ENCODE measurements at places on chromosomes 13 and 19. TPM values are rescaled to one million over a fixed set of nuclear protein-coding genes. Genes with fewer than 3 reads are reported as not detected.

Gene ZNF284
- total RNA-seq = 2.7 TPM

Gene ATP1A3
- total RNA-seq = 0.35 TPM

Gene ZNF177
- total RNA-seq = 1.1 TPM

Gene CDC42EP5
- total RNA-seq = 38.0 TPM

Gene HSD11B1L
- 17.3 TPM for total RNA-seq

Gene KRTDAP
- not detected for total RNA-seq

Gene ELANE
- total RNA-seq = not detected

Gene VSTM1
- total RNA-seq = not detected

DNA sequence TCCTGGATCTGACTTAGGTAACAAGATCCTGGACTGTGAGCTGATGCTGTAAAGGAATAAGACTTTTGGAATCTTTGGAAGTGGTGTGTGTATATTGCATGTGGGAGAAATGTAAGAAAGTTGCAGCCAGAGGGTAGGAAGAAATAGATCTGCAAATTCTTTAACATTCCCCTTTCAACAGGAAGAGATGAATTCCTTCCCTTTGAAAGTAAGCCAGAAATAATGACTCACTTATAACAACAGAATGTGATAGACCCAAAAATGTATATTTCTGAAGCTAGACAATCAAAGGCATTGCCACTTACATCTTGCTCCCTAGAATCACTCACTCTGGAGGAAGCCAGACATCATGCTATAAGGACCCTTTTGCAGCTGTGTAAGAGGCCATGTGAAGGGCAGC is 9.8 kb upstream of the SIAH3 start:
- DNase-seq = no peak

GRCh38 chr19:16232127-16232526 is 34.4 kb downstream of the AP1M1 start:
- DNase-seq = no peak

GRCh38 chr13:92451060-92451459 is 775.5 kb upstream of the GPC6 start:
- no peak for DNase-seq

DNA sequence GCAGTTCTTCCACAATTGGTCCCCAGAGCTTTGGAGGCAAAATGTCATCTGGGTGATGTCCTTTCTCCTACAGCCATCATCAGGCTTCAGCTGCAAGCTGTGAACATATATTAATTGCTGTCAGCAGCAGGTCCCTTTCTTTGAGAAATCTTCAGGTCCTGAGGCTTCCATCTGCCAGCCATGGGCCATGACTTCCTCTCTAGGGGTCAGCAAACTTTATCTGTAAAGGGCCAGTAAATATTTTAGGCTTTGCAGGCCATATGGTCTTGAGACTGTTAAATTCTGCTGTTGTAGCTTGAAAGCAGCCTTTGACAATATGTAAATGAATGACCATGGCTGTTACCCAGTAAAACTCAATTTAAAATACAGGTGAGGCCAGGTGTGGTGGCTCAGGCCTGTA is 27.1 kb downstream of the SERP2 start:
- DNase-seq = no peak

- no peak for DNase-seq
Observed at GRCh38 chr19:33299051-33299688, 3.2 kb downstream of the CEBPA start.

- no peak for DNase-seq
Observed at GRCh38 chr13:79910875-79911540, 429.9 kb downstream of the SPRY2 start.

GRCh38 chr13:41267106-41267505 is 3.7 kb upstream of the MTRF1 start:
- DNase-seq = no peak

DNA sequence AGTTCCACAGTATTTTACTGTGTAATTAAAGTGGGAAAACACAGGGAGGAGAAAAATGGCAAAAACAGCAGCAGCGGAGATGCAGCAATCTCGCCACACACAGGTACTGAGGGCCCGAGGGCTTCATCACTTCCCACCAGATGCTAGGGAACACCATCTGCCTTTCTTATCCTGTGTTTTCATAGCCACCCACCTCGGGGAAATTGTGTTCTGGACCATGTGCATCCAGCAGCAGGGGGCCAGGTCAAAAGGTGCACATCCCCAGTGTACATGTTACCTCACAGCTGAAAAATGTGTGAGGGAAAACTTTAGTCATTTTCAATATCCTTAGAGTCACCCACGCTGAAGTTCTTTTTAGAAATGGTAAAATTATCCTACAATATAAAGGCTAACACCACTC is 30.2 kb downstream of the PDCD5 start:
- DNase-seq = no peak

- DNase-seq = no peak
Observed at GRCh38 chr13:29319451-29319850, 276.0 kb downstream of the SLC7A1 start.

DNA sequence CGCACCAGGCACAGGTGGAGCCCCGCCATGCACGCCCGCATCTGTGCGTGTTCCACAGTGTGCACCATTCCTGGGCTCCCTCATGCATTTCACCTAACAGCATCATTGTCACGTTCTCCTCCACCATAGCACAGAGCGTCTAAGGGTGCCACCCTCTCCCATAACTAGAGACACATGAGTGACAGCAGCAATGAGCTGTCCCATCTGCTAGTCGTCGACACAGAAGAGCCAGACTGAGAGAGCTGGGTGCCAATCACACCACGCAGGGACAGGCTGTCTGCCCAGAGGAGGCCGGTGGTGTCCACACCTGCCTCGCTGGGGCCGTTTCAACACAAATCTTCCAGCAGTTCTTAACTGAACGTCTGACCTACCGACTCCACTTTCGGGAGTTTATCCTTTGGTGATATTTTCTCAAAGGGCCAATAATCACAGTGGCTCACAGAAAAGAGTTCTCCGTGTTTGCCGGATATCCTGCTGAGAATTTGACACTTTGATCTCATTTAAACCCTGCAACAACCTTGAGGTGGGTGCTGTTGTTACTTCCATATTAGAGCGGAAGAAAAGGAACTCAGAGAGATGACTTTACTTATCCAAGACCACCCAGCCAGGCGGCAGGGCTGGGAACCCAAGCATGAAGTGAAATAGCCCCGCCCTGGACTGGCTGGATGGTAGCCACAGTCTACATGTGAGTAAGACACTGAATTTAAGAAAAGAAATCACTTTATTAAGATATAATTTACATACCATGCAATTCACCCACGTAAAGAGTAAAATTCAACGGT is 16.2 kb downstream of the CLEC11A start:
- DNase-seq = no peak

GRCh38 chr13:48220592-48220980 is 12.4 kb upstream of the ITM2B start:
- DNase-seq = no peak

- no peak for DNase-seq
Observed at GRCh38 chr13:40371531-40372125, 294.8 kb downstream of the FOXO1 start.

- peak; percentile 65 for DNase-seq
Observed at GRCh38 chr13:60012488-60012887, 151.2 kb downstream of the DIAPH3 start.

DNA sequence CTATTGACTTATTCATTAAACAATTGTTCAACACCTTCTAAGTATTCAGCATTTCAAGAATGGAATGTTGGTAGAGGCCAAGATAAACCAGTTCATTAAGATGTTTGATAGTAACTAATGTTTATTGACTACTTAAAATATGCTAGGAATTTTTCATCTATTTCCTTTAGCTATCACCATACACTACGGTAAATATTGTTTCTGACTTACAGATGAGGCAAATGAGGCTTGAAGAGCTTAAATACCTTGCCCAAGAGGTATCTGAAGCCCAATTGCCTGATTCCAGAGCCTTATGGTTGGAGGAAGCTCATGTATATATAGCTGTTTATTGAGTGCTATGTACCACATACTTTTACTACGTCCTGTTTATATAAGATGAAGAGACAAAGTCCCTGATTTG is 286.2 kb downstream of the NDFIP2 start:
- no peak for DNase-seq

DNA sequence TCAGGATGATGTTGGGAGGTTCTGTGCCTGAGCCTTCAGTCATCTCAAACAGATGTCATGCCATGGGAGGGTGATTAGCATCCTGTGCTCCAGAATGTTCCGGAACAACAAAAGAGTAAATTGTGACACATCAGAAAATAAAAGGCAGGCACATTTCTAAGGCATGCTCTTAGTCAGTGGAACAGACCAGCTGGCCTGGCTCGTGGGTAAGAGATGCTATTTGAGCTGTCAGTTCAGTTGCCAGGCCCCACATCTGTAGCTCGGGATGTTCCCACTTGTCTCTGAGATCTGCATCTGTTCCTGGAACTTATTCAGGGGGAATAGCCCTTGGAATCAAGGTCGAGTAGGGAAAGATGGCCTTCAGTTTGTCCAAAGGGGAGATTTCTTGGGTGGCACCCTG is 26.0 kb downstream of the OLFM4 start:
- DNase-seq = no peak

DNA sequence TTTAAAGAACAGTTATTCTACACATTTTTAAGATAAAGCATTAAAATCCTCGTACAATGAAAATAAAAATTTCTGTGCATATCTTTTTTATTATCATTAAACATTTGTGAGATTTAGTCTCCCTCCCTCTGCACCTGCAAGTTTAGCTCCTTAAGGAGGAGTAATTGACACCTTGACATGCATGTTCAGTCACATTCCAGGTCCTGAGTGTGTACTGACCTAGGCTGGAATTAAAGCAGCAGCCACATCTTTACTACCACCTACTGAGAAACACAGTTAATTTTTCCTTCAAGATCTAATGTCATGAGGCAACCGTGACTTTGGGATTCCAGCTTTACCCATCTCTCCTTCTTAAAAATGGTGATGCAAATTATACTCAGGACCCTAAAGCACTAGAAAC is 123.1 kb upstream of the FREM2 start:
- no peak for DNase-seq

DNA sequence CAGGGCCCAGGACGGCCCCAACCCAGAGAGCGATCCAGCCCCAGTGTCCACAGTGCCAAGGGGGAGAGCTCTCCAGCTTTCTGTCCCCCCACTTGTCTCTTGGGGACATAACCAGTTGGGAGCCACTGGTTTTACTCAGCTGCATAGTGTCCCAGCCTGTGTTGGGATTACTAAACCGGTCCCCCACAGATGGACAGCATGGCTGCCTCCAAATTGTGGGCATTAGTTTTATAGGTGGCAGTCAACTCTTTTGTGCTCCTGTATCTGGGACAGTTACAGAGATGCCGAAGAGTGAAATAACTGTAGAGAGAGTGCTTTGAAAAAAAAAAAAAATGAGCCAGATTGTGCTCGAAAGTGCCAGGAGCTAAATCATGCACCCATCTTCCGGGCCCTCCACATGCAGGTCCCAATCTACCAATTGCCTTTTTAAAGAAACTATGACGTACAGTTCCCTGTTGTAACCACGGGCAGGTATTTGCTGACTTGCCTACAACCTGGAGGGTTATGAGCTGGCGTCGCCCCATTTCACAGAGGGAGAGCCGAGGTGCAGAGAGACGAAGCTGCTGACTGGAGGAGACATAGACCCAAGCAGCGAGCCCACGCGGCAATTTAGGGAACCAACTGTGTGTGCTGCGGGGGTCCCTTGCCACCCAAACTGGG is 2.4 kb upstream of the NFIC start:
- DNase-seq = no peak

DNA sequence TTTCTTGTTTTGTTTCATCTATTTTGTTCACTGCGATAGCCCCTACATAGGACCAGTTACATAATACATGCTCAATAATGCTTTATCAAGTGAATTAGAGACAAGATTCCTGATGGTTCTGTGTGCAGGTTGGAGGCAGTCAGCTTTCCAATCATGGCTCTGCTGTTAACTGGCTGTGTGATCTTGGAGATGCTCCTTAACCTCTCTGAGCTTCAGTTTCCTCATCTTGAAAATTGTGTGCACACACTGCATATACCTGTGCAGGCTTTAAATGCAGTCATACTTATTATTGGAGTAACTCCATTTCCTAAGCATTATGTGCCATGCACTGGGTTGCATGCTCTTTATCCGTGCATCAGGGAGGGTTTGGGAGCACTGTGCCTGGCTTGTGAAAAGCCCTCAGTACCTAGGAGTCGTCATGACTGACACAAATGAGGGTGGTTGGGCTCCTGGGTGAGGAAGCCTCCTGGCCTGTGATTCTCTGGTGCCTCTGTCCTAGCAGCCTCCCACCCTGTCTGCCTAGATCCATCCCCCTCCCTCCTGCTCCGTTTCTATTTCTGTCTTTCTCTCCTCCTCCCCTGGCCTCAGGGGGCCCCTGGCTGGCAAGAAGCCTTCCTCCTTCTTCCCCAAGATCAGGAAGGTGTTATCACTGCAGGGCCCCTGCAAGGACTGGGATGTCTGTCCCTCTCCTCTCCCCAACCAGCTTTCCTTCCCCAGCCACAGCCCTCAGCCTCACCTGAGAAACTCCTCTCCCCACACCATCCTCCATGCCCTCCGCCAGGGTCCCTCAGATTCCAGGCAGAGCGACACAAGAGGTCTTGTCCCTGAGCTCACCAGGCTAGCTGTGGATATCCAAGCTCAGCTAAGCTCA is 8.7 kb downstream of the IFNL1 start:
- no peak for DNase-seq

DNA sequence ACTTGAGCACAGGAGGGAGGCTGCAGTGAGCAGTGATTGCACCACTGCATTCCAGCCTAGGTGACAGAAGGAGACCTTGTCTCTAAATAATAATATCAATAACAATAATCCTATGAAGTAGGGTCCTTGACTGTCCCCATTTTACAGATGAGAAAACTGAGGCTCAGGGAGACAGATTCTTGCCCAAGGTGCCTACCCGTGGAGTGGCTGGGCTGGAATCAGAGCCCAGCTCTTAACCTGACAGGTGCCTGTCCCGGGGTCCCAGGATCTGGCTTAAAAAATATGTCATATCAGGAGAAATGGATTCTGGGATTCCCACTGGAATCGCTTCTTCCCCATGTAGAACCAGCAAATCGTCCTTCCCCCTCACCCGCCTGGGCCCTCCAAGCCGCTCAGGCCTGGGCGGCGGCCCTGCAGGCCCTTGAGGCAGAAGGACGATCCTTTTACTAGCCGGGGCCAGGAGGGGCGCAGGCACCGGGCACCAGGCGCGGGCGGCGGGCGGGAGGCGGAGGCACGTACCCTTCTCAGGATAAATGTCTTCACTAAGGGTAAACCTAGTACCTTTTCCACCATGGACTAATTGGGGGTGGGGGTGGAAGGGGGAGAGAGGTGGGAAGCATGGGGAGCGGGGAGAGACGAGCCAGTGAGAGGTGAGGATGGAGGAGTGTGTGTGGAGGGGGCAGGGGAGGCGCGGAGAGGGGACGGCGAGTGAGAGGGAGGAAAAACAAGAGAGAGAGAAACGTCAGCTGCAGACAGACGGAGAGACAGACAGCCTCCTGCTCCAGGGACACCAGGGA is 60.6 kb downstream of the COLGALT1 start:
- no peak for DNase-seq

All from Peyer's patch (tissue), 4 donors.